ENCODE measurements at places on chromosomes 6 and 20.

DNA sequence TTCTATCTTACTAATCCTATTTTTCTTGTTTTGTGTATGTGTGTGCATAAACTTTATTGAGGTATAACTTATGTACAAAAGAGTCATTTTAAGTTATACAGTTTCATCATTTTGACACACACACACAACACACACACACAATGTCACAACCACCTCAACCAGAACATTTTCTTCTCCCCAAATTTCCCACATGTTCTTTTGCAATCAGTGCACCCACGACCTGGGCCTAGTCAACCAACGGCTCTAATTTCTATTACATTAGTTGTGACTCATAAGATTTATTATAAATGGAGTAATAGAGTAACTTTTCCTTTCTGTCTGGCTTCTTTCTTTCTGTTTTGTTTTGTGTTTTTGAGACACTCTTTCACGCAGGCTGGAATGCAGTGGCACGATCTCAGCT, 9.8 kb upstream of the POM121L2 start:
- H3K27me3 ChIP-seq, result no peaks in the 10 kb centered on the region
- no peak overlapping the region for H3K4me3 ChIP-seq
- no peak overlapping the region for H3K27ac ChIP-seq

DNA sequence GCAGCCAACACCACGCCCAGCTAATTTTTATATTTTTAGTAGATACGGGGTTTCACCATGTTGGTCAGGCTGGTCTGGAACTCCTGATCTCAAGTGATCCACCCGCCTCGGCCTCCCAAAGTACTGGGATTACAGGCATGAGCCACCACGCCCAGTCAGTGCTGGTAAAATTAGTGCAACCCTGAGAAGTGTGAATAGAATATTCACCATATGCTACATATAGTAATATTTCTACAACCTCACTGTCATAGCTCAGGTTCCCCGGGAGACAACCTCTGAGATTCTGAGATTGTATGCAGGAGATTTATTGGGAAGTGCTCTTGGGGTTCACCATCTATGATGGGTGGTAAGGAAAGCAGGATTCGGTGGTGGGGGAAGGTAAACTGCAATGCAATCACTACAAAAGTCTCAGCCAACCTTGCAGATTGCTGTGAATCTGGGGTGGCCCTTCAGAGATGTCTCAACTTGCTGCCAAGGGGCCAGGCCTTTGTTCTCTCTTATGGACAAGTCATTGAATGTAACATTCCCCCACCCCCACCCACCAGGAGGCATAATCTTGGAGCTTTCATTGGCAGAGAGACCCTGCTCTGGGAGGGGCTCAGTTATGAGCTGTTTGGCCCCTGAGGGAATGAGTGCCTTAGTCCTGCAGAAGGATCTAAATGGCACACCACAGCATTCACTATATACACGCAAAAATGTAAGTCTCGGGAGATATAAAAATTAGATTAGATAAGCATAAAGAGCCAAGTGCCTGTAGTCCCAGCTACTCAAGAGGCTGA, 34.0 kb upstream of the SEC63 start:
- no peaks in the 10 kb centered on the region for H3K36me3 ChIP-seq
- H3K4me3 ChIP-seq, result no peak overlapping the region
- no peaks in the 10 kb centered on the region for H3K27me3 ChIP-seq
- peaks cover 4% of the 10 kb centered on the region for H3K4me1 ChIP-seq

DNA sequence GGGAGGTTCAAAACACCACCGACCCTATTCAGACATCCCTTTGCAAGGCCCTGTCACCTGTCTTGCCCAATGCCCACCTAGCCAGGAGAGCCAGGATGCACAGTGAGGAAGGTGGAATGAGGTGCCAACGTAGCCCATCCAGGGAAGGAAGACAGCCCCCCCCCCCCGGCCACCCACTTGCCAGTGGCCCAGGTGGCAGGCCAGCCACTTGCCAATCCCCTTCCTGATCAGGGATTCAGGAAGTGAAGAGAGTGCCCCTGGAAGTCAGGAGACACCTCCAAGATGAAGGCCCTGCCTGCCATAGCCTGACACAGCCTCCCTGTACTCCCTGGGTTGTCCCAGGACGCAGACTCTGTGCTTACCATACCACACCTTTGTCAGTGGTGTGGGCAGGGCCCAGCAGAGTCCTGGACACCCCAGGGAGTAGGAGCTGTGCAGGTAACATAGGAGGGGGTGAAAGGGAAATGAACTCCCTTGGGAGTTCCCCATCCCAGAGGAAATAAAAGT, 54.7 kb downstream of the MRPL14 start:
- no peaks in the 10 kb centered on the region for H3K27me3 ChIP-seq
- H3K36me3 ChIP-seq, result no peaks in the 10 kb centered on the region
- no peak for DNase-seq
- no peak overlapping the region for H3K4me3 ChIP-seq
- H3K27ac ChIP-seq, result peak overlapping the region; percentile 95

- H3K27ac ChIP-seq, result no peak overlapping the region
- H3K4me1 ChIP-seq, result no peaks in the 10 kb centered on the region
- no peak overlapping the region for H3K4me3 ChIP-seq
- H3K36me3 ChIP-seq, result no peaks in the 10 kb centered on the region
- DNase-seq, result no peak
Observed at GRCh38 chr6:103356531-103356930, 1503.2 kb downstream of the HACE1 start.
